ENCODE measurements at places on chromosomes 5 and 9.
A peak's percentile ranks its signal among the peaks of the same experiment; 100 is the strongest.

DNA sequence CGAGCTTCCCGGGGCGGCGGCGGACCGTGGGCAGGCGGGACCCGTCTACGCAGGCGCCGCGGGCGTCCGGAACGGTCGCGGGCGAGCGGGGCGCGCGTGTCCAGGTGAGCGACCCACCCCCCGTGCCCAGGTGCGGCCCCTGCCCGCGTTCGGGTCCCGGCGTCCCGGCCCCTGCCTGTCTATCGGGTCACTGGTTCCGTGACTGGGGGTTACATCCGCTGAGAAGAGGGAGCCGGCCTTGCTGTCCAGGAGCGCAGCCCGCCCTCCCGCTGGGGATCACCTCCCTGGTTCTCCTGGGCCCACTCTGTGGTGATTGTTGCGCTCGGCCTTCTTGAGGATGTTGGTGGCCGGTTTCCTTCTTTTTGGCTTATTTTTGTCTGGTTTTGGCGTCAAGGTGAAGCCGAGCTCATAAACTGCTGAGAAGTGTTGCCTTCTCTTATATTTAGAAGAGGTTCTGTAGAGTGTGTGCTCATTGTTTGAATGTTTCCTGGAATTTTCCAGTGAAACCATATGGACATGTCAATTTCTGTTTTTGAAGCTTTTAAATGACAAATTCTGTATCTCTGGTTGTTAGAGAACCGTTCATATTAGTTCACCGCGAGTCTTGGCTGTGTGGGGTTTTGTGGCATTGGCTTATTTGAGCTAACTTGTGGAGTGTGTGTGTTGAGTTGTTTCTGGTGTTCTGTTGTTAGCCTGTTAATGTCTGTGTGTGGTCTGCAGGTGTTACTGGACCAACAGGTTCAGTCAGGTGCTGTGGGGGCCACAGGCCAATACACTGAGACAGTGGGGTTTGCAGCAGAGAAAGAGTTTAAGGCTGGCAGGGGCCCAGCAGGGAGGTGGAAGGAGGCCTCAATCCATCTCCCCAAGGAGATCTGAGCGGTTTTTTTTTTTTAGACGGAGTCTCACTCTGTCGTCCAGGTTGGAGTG lies 621 bp downstream of the CEP72 start:
- DNase-seq, result peak; percentile 12

- DNase-seq, result peak; percentile 68
These were observed 144.5 kb upstream of the TNC start for GRCh38 chr9:115262477-115262876.

- no peak for DNase-seq
These were observed 112.4 kb downstream of the COL23A1 start for GRCh38 chr5:178477802-178478201.

GRCh38 chr9:131677049-131677443 lies 62.8 kb downstream of the RAPGEF1 start:
- DNase-seq, result peak; percentile 65

DNA sequence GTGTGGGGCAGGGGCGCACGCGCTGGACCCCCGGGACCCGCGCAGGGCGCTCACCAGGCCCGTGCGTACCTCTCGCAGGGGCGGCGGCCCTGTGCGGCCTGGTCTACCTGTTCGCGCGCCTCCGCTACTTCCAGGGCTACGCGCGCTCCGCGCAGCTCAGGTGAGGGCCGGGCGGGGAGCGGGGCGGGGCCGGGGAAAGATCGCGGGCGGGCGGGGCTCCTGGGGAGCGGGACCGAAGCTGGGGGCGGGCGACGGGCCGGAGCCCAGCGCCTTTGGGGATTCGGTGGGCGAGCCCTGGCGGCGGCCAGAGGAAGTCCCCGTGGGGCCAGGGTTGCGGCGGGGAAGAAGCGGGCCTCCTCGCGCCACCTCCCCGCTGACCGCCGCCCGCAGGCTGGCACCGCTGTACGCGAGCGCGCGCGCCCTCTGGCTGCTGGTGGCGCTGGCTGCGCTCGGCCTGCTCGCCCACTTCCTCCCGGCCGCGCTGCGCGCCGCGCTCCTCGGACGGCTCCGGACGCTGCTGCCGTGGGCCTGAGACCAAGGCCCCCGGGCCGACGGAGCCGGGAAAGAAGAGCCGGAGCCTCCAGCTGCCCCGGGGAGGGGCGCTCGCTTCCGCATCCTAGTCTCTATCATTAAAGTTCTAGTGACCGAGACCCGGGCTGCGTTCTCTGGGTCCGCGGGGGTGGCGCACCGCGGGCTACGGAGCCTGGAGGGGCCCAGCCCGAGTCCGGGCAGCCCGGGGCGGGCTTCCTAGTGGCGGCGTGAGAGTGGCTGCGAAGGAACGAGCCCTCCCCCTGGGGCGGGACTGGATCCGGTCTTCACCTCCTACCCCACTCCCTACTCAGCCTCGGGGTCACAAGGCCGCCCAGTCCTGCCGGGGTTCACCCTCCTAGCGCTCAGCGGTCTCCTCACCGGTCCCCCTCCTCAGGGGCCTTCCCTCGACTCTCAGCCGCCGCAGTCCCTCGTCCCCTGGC lies 2.4 kb downstream of the LTC4S start:
- DNase-seq, result peak; percentile 74

- no peak for DNase-seq
These were observed 8.5 kb downstream of the NRARP start for GRCh38 chr9:137293482-137294090.

- DNase-seq, result no peak
These were observed 244.2 kb downstream of the RFK start for GRCh38 chr9:76150013-76150412.

GRCh38 chr5:98721231-98721928 lies 52.1 kb upstream of the RGMB start:
- peak; percentile 39 for DNase-seq

DNA sequence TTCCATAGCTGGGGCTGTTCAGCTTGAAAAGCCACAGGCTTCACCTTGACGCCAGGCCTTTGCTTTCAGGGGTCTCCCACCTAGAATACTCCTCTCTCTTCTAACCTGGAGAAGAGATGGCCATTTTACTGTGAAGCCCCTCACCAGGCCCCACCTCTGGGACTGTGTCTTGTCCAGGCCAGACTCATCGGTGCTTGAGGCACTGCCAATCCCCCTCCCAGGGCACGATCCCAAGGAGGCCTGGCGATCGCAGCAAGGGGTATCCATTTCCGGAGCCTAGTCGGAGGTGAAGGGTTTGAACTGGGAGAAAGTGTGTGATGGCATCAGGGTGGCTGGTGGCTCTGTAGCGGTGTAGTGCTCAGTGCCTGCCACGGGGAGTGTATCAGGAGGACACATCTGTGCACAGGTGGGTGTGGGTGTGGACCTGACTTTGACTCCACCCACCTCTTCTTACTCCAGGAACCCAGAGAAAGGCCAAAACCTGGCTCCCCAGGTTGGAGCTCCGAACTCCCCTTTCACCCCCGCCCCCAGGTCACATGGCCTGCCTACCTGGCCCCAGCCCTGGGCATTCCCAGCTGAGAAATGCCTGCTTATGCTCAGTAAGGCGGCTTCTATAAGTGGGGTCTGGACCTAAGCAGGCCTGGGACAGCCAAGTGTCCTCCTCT lies 27.4 kb upstream of the ENHO start:
- DNase-seq, result no peak

GRCh38 chr9:84322828-84323227 lies 17.7 kb downstream of the SLC28A3 start:
- DNase-seq, result peak; percentile 80

GRCh38 chr9:113486327-113486726 lies 22.8 kb downstream of the RGS3 start:
- DNase-seq, result no peak

- no peak for DNase-seq
These were observed at the start of gene ADAM19 for GRCh38 chr5:157575381-157576020. Gene ADAM19, minus strand, starts transcription at chr5:157575775. Its CDS starts 79 bp downstream, at chr5:157575696.

GRCh38 chr5:17925276-17925675 lies 291.0 kb downstream of the TAF11L14 start:
- no peak for DNase-seq

DNA sequence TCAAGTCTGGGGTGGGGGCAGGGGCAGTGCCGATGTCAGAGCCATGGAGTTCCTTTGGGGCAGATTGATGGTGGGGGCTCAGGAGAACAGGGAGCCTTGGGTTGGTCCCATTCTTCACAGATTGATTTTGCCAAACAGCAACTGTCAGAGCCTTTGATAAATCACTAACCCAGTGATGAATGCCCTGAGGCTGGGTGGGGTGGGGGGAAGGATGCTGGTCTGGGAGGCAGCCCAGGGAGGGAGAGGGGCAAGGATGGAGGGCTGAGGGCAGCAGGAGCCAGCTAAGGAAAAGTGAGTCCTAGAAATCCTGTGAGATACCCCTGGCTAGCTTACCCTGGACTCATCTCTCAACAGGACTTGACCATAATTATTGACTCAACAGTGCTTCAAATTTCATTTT lies 60.1 kb upstream of the ARAP3 start:
- no peak for DNase-seq

DNA sequence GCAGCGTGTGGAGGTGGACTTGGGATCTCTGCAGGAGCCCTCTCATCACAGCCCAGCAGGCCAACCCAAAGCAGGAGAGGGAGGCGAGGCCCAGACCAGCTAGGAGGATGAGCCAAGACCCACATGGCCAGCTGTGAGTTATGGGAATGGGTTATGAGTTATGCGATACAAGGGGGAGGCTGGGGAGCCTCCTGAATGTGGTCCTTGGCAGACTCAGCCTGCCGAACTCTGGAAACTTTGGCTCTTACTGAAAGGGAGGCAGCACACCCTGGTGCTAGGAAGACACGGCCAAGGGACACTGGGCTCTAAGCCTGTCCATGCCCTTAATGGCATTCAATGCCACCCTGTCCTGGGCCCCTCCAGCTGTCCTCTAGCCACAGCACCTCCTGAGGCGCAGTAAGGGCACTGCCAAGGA lies 7.7 kb upstream of the VAV2 start:
- DNase-seq, result no peak

DNA sequence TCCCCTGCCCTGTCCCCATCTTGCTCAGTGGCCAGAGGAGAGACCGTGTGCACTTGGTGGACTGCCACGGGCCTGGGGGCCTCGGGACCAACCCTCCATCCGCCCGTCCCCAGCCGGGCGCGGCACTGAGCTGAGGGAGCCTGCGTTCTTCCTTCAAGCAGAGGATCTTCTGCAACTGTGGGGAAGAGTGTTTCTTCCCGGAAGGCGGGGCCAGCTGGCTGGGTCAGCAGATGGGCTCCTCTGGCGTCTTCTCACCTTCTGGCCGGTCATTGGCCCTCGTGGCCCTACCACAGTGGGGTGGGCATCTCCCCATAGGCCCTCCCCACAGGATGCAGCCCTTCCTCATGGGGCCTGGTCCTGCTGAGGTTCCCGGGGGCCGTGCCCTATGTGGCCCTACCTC lies 17.4 kb downstream of the RXRA start:
- DNase-seq, result no peak

DNA sequence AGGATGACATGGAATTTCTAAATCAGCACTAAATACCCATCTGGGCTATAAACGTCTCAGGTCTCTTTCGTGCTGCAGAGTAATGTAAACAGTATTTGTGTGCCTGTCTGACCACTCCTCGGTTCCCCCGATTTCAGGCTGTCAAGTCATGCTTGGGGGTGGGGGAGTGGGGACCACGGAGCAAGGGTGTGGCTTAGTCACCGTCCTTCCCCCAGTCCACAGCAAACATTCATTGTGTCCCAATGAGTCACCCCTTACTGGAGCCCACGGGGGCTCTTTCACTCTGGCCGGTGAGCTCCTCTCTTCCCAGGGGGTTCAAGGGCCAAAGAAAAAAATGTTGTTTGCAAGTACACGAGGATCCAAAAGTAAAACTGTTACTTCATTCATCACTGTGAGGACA lies 72.4 kb upstream of the ICE1 start:
- peak; percentile 56 for DNase-seq

DNA sequence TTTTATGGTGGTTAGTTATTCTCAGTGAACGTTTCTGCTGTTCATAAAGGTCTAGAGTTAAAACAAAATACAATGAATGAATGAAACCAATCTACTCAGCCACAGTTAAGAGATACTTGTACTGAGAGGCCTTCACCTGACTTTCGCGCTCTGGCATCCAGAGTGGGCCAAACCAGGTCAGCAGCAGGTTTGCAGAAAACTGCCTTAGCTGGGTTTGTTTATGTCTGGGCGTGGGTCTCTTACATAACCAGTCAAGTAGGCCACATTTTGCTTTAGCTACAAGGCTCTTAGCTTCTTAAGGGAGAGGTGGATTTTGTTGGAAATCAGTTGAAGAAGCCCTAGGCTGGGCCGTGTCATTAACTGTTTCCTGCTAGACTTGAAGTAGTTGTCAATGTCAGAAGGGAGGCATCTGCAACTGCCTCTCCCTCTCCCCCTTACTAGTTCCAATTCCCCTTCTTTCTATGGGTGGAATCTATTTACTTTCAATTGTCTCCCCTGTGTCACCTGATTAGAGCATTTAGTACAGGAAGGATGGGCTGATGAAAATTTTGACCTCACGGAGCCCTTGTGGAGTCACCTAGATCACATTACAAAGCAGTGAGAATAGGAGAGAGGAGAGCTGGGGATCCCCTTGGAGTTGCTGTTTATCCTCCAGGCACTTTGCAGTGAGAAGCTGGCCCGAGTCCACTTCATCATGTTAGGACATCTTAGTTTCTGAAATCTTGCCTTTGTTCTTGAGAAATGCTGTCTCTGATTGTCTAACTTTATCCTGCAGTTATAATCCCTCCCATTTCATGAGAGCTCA lies 200.5 kb downstream of the ARHGEF28 start:
- peak; percentile 58 for DNase-seq

DNA sequence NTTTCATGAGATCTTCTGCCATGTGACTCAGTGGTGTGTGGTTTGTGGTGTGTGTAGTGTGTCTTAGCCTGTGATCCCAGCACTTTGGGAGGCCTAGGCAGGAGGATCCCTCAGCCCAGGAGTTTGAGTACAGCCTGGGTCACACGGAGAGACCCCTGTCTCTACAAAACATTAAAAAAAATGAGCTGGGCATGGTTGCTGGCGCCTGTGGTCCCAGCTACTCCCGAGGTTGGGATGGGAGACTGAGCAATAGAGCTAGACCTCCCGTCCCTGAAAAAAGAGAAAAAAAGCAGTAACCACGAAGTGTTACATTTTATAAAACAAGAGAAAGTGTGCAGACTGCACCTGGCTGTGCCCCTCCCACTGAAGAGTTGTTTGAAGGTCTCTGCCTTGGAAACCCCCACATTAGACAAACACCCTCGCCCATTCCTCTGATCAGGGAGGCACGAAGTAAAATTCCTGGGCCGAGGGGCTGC lies 21.2 kb upstream of the RNU6ATAC start:
- DNase-seq, result peak; percentile 31

- no peak for DNase-seq
These were observed 859.1 kb upstream of the ARRDC3 start for GRCh38 chr5:92242170-92242569.

DNA sequence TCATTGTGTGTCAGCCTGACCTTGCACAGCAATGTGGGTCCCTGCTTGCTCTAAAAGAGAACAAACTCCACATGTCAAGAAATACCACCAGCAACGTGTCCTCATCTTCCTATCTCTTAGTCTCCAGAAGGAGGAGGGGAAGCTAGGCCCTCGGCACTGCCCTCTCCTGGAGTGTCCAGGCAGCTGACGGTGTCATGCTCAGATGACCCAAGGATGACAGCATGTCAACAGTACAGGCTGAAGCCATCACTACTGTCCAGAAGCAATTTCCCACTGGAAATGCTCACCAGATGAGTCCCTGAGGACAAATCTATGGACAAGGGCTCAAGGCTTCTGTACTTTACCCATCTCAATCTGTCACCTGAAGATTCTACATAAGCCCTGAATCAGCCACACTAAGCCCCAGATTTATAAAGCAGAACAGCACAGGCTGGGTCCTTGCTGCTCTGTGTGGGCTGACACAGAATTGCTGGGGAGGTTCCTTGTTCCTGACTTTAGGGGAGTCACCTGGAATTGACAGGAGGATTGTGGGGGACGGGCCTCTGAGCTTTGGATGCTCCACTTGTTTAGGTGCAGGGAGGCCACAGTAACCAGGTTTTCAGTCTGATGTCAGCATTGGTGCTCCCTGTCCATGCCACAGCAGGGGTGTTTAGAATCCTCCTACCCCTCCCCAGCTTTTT lies 210.2 kb downstream of the DAB2IP start:
- peak; percentile 45 for DNase-seq
